ENCODE measurements at places on chromosomes 2 and 18.

DNA sequence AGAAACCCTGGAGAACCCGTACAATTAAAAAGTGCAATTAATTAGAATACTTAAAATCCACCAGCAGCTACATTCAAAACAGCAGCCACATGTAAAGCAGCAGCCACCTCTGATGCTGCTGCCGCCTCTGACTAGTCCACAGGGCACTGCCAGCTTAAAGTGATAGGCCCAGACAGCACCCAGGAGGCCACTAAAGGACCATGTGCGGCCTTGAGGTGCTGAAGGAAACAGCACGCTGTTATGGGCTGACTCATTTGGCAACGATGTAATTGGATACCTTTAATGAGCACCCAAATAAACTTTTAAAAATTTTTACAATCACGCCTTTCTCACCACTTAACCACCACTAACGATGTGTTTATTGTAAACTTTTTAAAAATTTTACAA is 209.3 kb upstream of the NCKAP5 start:
- DNase-seq: no peak

- no peak for DNase-seq
These were observed 199.4 kb downstream of the NYAP2 start for GRCh38 chr2:225598897-225599296.

DNA sequence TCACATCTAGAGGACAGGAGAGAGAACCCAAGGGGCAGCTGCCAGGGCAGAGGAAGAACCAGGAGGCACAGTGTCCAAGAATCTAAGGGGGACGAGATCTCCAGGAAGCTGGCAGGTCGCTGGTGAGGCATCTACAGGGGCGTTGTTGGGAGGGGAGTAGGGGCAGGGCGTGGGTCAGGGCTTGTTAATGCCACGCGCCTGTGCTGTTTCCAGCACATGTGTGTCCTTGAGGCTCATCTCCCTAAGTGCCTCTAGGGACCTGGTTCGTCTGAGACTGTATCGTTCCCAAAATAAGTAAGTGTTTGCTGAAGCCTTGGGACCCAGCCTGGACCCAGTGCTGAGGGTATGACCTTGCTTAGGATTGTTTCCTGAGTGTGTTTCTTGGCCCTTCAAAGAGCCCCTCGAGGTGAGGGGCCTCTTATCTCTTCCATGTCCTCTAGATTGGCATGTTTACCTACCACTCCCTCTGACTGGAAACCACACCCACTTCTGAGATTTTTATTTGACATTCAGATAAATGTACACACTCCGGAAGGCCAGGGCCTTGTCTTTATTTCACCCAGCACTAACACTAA is 22.2 kb downstream of the HK2 start:
- DNase-seq: no peak

GRCh38 chr2:226652369-226652768 is 147.3 kb downstream of the IRS1 start:
- no peak for DNase-seq

GRCh38 chr18:22345718-22346117 is 72.0 kb downstream of the CTAGE1 start:
- no peak for DNase-seq

- DNase-seq: no peak
These were observed 79.2 kb upstream of the CDH2 start for GRCh38 chr18:28256166-28256565.

GRCh38 chr2:232578626-232579025 is 28.1 kb downstream of the EIF4E2 start:
- no peak for DNase-seq

DNA sequence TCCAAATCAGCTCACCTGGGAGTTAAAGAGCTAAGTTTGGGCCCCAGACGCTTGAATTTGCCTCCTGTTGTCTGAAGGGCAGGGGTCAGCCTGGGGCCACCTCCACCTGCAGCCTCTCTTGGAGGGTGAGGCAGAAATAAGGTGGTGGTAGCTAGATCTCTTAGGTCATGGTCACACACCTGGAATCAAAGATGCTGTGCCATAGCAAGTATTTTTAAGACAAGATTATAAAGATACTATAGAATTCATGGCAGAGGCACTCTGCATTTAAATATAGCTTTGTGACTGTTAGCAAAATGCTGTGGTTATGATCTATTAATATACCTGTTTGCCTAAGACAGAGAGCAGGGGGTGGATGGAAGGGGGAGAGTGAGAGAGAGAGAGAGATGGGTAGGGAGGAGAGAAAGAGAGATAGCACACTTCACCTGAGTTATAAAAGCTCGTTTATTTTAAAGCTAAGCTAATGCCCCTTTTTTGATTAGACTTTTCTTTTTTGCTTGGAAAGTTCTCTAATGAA is 242.7 kb downstream of the TMEM182 start:
- DNase-seq: no peak

GRCh38 chr2:8752385-8752784 is 70.5 kb downstream of the ID2 start:
- DNase-seq: no peak

DNA sequence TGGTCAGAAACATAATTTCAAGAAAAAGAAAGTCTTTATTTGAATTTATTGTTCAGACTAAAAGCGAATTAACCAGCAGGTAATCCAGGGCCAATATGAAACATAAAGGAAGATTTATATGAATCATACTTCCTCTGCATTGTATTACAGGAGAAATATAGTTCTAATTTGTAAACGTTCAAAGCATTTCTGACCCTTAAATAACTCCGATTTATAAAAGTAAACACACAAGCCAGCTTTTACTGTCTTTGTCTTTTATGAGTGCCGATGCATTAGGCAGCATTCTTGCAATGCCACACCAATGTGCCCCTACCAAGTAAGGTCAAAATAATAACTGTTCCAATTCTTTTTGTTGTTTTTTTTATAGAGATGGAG is 118.8 kb upstream of the RBBP8 start:
- DNase-seq: no peak

DNA sequence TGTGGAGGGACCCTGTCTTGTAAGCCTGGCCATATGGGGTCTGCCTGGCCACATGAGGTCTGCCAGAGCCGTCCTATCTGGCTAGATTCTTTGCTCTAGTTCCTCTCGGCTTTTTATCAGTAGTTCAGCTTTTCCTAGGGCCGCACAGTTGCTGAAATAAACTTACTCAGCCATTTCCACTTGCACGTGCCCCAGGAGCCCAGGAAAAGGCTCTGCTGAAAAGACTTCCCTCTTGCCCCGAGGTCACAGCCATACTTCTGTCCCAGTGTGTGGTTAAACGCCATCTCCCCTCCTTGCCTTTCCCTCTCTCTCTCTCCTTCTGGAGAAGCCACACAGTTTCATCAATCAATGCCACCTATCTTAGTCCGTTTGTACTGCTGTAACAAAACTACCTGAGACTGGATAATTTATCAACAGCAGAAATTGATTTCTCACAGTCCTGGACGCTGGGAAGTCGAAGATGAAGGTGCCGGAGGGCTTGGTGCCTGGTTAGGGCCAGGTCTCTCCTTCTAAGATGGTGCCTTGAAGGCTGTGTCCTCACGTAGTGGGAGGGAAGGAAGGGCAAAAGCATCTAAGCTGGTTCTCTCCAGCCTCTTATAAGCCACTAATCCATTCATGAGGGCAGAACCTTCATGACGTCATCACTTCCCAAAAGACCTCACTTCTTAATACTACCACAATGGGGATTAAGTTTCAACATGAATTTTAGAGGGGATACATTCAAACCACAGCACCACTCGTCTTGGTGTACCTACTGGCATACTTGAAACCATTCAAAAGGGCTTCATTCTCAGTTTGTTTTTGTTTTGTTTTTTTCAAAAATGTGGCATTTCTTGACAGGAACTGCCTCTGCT is 11.2 kb upstream of the GALM start:
- no peak for DNase-seq

- no peak for DNase-seq
These were observed 93.9 kb downstream of the SH3RF3 start for GRCh38 chr2:109222825-109223471.

DNA sequence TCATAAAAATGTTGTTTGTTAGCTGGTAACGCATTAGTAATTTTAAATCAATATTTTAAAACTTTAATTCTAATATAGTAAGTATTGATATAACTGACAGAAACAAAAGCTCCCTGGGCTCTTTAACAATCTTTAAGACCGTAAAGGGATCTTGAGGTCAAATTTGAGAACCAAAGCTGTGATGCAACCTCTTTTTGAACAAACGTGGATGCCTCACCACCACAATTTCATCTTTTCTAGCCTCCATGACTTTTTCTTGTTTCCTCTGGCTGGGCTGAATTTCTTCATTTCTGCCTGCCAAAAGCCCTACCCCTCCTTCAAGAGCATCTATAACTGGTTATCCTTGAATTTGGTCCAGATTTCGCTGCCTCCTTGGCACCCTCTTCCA is 563 bp upstream of the POLE4 start:
- no peak for DNase-seq

DNA sequence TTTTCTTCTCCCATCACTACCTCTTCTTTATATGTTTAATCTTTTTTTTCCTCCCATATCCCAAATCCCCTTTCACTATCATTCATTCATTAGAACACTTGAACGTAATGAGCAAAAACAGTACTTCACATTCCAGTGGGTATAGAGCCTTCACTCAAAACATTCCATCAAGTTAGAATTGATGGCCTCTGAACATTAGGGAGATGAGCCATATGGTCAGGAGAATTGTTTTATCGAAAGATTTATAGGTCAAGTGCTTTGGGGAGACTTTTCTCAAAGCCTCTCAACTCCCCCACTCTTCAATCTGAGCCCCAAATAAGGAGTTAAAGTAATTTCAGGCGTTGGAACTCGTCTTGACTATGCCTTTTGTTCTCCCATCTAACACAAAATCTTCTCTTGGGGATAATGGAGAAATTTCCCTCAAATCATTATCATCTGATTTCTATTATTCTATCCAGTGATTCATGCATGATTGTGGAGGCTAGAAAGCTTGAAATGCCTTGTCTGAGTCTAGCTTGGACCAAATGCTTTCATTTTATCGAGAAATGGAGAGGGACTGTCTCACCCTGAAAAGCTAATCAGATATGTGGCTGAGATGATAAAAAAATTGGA is 79.2 kb downstream of the KIAA2012 start:
- DNase-seq: no peak

GRCh38 chr2:152054593-152054992 is 44.3 kb downstream of the CACNB4 start:
- DNase-seq: no peak

DNA sequence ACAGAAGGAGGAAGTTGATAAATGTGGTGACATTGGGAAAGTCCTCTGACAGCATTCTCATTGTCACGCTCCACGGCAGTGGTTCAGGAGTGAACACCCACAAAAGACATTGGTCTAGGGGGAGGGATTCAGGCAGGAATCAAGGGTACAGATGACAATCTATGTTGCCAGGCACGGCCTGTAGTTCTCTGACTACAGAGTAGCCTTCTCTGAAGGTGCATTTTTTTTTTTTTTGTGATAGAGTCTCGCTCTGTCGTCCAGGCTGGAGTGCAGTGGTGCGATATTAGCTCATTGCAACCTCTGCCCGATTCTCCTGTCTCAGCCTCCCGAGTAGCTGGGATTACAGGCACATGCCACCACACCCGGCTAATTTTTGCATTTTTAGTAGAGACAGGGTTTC is 7.4 kb upstream of the MOB1A start:
- DNase-seq: no peak

DNA sequence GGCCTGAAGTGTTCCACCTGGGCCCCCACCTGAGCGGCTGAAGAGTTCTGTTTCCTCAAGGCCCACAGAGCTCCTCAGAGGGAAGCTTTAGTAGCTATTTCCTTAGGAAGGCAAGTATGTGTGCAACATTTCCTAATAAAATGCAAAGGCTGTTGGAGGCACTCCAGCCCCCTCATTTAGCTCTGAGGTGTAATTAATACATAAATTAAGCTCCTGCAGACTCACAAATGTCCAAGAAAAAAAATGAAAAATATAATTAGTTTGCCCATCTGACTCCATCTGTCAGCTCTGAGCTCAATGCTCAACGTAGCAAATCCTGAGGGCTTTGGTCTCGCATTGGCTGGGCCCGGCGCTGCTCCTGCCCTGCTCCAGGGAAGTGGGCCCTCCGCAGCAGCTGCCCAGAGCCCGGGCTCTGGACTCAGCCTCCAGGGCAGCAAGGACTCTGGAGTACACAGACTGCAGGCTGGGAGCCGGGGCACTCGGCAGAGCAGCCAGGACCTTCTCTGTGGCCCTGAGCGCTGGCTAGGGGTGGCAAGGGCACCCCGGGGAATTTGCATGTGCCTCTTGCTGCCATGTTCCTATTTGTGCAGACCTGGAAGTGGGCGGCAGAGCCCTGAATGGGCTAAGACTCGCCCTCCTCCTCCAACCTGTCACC is 23.4 kb upstream of the C1QL2 start:
- DNase-seq: no peak

GRCh38 chr2:116545286-116546068 is 1269.0 kb upstream of the DDX18 start:
- DNase-seq: no peak

DNA sequence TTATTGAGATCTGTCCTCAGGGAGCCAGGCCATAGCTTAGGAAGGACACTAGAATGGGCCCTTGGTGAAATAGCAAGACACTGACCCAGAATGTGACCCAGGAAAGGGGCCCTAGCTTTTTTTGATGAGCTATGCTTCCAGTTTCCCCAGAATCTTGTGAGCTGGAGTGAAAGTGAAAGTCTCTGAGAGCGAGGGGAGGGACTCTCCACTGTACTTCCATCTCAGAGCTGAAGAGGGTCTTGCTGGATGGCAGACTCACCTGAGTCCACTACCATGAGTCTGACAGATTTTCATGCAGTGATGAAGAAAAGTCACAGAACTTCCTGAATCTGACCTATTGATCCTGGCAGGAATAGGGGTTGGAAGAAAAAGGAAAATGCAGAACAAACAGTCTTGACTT is 3.1 kb downstream of the ARHGAP25 start:
- DNase-seq: no peak

Data from activated CD8-positive, alpha-beta memory T cell treated with anti-CD3 and anti-CD28 coated beads for 1 hour (primary cell).